ENCODE measurements at places on chromosomes 6 and 20.

DNA sequence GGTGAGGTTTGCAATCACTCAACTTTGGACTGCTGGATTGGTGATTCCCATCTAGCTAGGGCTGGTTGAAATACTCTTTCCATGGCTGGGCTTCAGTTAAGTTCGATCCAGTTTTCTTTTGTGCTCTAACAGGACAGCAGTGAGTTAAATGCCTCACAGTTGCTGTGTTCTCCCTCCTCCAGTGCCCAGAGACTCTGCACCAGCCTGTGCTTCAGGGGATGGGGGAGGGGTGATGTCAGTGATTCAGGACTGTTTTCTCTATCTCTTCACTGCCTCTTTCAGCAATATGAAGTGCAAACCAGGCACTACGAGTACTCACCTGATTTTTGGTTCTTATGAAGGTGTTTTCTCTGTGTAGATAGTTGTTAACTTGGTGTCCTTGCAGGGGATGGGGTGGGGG, 88.2 kb upstream of the FAM83B start:
- no peak for DNase-seq

- no peak for DNase-seq
These were observed 392.0 kb downstream of the SYNE1 start for GRCh38 chr6:152244998-152245630.

DNA sequence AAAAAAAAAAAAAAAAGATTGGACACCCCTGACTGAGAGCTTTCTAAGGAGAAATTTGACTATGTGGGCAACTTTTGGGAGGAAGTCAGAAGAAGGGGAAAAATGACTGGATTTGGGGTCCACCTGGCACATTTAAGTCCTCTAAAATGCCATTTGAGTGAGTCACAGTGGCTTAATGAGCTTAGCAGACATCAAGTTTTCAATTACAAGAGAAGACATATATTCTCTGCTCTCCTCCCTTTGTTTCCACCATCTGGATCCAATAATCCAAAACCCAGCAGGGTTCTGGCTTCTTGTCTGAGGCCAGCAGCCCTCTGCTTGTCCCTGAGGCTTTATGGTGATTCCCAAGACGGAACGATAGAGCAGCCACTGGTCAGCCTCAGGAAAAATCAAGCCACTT, 6.9 kb downstream of the PI3 start:
- DNase-seq, result no peak

GRCh38 chr6:19866985-19867627, 29.9 kb downstream of the ID4 start:
- no peak for DNase-seq

GRCh38 chr6:21885532-21886114, 292.1 kb downstream of the SOX4 start:
- DNase-seq, result no peak

GRCh38 chr20:51473256-51473655, 69.3 kb downstream of the NFATC2 start:
- DNase-seq, result no peak

DNA sequence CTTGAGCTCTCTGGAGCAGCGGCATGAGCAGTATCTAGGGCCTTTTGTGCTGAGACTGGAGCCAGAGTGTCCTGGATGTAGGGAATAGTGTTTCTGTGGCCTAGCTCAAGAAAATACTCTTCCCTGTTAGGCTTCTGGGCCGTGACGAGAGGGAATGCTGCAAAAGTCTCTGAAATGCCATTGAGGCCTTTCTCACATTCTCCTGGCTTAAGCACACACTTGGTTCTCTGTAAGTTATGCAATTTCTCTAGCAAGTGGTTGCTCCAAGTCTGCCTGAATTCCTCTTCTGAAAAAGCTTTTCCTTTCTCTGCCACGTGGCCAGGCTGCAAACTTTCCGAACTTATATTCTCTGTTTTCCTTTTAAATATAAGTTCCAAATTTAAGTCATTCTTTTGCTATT, 744.4 kb downstream of the GRIK2 start:
- no peak for DNase-seq

- DNase-seq, result no peak
These were observed 34.5 kb upstream of the AVP start for GRCh38 chr20:3119044-3119443.

DNA sequence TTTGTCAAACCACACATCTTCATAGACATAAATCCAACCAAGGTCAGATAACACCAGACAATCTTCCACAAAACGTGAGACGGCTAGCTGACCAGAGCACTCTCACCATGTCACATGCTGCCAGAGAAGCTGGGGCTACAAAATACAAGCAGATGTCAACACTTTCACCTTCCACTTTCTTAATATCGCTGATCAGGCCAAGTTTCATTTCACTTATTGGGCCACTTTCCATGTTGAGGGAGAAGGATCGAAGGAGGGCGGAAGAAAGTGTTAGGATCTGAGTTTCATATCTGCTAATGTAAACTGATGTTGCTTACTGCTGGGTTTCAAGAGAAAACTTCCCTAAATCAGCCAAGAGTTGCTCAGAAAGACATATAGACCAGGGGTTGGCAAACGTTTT, 177.0 kb upstream of the PRDM1 start:
- no peak for DNase-seq

GRCh38 chr6:142412658-142413057, 110.9 kb downstream of the ADGRG6 start:
- no peak for DNase-seq

GRCh38 chr20:21393816-21394519, 3.4 kb downstream of the NKX2-4 start:
- DNase-seq, result no peak

- DNase-seq, result no peak
These were observed 7.7 kb downstream of the RBM39 start for GRCh38 chr20:35734374-35734773.

- DNase-seq, result no peak
These were observed 107.3 kb downstream of the FOXO3 start for GRCh38 chr6:108667993-108668392.

DNA sequence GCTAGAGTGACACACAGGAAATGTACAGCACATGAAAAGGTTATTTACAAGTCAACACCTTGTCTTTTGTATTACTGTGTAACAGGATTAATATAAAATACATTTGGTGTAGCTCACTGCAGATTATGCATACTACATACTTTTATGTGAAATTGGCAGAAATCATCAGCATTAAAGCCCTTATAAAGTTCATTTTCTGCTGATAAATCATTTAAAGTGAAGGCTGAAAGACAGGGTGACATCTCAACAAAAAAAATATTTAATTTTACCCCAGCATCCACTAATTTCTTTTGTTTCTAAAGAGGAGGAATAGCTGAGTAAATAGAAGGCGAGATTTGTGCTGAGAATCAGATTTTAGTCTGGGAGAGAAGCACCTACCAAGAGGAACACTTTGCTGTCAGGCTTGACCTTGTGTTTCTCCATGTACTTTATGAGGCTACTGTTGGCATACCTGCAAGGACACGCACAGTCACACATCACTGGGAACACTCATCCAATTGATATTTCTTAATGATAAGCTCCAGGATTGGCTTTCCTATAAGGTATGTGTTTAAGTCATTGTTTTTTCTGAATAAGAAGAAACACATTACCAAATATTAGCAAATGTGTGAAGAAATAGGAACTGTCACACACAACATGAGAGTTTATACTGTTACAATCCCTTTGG, 146.6 kb upstream of the SLC22A16 start:
- no peak for DNase-seq

Measured in activated naive CD4-positive, alpha-beta T cell (primary cell).